ENCODE measurements at places on chromosomes 13 and 19.
A peak's percentile ranks its signal among the peaks of the same experiment; 100 is the strongest.

- DNase-seq = no peak
Measured at GRCh38 chr19:35543280-35544109, 1.9 kb upstream of the TMEM147 start.

GRCh38 chr19:16614941-16615340 is 13.1 kb downstream of the MED26 start:
- DNase-seq = no peak

DNA sequence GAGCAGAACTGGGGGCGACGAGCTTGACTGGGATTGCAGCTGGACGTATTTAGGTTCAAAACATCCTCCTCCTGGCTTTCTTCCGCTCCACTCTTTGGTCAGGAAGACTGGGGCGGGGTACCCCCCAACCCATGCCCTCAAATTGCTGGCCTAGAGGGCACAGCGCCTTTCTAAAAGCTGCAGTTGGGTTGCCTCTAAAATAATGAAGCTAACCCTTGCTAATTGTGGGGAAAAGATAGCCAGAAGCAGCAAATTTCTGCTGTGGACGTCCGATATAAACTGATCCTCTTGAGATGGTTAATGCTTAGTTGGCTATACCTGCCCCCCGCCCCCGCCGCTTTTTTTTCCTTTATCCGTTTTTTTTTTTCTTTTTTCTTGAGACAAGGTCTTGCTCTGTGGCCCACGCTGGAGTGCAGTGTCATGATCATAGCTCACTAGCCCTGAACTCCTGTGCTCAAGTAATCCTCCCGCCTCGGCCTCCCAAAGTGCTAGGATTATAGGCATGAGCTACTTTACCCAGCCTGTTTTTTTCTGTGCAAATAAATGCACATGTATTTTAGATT is 754 bp upstream of the CHERP start:
- DNase-seq = peak; percentile 62

GRCh38 chr13:44797685-44798084 is 191.6 kb downstream of the NUFIP1 start:
- no peak for DNase-seq

- peak; percentile 42 for DNase-seq
Measured at GRCh38 chr13:25281193-25281934, 5.9 kb downstream of the MTMR6 start.

DNA sequence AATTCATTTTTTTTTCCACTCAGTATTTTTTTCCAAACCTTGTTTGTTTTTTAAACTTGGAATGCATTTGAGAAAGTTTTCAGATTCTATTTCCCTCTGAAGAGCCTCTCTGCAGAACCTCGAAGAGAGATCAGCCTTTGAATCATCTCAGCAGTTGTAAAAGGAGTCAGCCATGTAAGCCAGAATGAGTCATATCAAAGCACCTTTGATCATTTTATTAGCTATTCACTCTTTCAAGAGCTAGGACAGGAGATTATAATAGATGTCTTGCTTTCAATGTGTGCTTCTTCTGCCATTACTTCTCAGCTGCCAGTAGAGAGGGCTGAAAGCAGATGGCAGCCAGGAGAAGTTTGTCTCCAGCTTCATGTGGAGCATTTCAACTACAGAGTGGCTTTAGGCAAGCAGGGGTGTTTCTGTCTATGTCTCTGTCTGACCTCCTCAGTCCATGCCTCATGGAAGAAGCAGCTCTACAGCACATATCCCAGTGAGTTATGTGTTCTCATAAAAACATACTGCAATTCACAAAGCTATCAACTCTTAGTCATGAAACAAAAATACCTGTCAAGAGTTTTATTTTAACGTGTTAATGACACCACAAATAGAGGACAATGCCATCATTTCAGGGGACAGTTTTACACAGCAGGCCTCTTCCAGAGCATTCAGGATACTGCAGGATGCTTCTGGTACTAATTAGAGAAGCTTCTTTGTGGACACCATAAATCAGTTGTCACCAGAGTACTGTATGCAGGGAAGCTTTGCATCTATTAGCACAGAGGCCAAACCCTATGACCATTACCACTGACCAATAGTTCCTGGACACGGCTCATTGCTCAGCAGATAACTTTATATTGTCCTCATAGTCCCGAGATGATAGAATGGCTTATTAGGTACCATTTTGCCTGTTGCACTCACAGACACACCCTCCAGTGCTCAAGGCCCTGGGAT is 94.3 kb downstream of the NHLRC3 start:
- DNase-seq = no peak

DNA sequence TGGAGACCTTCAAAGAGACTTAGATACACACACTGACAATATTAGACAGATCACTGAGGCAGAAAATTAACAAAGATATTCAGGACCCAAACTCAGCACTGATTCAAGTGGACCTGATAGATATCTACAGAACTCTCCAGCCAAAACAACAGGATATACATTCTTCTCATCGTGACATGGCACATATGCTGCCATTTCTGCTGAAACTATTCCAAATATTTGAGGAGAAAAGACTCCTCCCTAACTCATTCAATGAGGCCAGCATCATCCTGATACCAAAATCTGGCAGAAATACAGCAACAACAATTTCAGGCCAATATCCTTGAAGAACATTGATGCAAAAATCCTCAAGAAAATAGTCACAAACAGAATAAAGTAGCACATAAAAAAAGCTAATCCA is 53.3 kb downstream of the TRPC4 start:
- DNase-seq = no peak

DNA sequence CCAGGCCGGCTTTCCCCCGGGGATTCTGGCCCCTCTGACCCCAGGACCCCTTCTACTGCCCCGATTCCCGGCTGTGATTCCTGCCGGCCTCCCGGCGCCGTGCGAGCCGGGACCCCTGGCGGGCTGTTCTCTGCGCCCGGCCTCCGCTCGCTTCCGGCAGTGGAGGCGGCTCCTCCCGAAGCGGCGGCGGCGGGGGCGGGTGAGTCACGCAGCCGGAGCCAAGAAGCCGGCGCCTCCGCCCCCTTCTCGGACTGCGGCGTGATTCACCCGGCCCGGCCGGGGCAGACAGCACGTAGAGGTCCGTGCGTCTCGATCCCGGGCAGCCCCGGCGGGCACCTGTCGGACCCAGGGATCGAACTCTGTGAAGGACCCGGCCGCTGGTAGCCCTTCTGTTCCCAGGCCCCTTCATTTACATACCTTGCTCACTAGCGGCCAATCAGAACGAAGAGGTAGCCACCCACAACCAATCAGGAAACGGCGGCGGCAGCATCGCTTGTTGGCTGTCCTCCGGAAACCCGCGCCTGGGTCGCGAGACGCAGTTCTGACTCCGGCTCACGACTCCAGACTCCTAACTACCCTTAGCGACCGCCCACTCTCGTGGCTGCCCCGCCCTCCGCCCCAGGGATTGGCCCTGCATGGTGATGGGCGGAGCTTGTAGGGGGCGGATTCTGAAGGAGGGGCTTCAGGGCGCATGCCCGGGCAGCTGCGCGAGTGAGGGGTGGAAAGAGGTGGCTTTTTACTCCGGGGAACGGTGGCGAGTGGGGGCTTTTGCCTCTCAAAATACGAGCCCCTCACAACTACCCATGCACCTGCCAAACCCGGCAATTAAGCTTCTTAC is at the start of gene SERTAD1:
Gene SERTAD1, minus strand, starts transcription at position 543 of the 838 bp plus-strand sequence. CDS start 2,446 bp downstream, outside the sequence.
- DNase-seq = peak; percentile 100

DNA sequence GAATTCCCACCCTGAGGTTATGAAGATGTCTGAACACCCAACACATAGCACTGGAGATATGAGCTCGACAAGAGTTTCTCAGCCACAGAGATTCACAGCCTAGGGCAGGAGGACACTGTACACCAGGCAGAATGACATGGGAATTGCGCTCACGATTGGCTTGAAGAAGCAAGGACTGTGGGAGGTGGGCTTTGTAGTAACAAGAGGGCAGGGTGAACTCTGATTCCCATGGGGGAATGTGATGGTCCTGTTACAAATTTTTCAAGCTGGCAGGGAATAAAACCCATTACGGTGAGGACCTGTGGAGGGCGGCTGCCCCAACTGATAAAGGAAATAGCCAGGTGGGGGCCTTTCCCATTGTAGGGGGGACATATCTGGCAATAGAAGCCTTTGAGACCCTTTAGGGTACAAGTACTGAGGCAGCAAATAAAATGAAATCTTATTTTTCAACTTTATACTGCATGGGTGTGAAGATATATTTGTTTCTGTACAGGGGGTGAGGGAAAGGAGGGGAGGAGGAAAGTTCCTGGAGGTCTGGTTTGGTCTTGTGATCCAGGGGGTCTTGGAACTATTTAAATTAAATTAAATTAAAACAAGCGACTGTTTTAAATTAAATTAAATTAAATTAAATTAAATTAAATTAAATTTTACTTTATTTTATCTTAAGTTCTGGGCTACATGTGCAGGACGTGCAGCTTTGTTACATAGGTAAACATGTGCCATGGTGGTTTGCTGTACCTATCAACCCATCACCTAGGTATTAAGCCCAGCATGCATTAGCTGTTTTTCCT is 7.0 kb downstream of the KLK3 start:
- DNase-seq = no peak

GRCh38 chr19:16446724-16447368 is 24.9 kb downstream of the EPS15L1 start:
- DNase-seq = peak; percentile 95

GRCh38 chr13:97564956-97565355 is 131.0 kb downstream of the RAP2A start:
- no peak for DNase-seq

DNA sequence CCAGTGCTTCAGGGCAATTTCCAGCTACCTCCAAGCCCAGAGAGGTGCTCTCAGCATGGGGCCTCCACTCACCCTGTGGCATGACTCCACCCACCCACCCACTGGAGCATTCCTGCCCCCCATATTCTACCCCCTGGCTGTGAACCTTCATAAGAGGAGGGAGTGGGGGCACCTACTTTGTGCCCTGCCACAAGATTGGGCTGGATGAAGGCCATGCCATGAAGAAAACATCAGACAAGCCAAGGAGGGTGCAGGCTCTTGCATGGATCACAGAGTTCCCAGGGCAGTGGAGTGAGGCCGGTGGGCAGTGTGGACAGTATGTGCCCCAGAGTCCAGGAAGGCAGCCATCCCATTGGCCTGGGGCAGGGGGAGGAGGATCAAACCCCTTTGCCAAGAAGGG is 97.8 kb downstream of the UQCRFS1 start:
- no peak for DNase-seq

DNA sequence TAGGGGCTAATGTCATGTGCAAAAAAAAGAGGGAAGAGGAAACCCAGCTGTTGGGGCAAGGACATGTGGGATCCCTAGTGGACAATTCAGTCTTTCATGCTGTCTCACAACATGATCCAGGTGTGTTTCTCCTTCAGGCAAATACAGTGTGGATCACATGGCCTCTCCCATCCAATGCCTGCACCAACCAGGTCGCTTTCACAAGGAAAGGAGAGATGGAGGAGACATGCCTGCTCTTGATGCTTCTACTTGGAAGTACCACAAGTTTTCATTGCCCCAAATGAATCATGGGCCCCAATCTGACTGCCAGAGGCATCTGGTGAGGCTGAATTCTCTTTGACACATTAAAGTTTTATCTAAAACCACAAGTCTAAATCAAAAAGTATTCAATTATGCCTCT is 82.1 kb downstream of the DLEU7 start:
- DNase-seq = no peak

DNA sequence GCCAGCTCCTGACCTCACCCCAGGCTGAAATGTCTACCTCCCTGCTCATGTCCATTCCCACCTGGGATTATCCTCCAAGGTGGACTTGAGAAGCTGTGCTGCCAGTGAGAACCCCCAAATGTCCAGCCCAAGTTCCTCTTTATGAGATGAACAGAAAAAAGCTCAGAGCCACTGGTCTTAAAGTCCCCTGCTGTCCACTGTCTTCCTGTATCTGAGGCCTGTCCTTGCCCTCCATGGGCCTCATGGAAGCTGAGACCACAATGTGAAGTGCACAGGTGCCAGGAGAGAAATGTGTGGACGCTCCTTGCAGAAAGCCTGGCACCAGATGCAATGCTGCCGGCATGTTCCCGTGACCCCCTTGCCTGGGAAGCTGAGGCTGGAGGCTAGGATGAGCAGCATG is 3.3 kb upstream of the AMER2 start:
- no peak for DNase-seq

DNA sequence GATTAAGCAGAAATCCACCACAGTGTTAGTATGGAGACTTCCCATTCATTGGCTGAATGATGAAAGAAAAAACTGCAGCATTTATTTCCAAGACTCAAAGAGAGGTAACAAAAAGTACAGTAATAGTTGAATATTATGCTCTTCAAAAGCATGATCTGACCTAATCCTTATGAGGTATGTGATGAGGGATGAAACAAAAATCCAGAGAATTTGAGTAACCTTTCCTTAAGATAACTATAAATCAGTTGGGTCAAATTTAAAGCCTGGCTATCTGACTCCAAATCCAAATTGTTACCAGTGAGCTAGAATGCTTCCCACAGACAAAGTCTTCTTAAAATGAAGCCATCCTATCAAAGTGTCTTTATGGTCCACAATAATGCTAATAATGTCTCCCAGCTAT is 38.1 kb downstream of the NUFIP1 start:
- DNase-seq = no peak

GRCh38 chr13:85241060-85241459 is 558.2 kb downstream of the SLITRK6 start:
- DNase-seq = no peak

DNA sequence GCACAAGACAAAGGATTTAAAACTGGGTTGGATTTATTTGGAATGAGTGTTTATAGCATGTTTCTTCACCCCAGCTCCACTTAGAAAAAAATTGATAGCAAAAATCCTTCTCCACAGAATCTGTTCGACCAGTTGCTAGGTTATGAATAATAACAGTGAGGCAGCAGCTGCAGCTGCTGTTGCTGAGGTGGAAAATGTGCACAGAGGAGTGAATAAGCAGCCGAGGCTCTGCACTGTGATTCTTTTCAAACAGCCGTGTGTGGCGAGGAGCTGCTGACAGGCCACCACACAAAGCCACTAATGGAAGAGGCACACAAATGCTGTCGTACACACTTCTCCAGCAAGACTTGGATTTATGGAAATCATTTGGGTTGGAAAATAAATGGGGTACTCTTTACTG is 6.4 kb upstream of the RASL11A start:
- DNase-seq = no peak

DNA sequence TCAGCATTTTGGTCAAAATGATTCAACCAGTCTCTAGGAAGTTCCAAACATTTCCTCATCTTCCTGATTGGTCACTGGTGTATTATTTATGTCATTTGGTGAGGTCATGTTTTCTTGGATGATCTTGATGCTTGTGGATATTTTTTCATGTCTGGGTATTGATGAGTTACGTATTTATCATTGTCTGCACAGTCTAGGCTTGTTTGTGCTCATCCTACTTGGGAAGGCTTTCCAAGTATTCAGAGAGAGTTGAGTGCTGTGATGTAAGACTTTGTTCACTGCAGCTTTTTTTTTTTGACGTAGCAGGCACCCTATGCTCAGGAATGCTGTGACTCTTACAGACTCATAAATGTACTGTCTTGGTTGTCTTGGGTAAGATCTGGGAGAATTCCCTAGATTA is 509.5 kb downstream of the SLITRK1 start:
- no peak for DNase-seq

Measured in hematopoietic multipotent progenitor cell treated with erythropoietin and hydrocortisone succinate and interleukin-3 and kit ligand, for 6 days (in vitro differentiated cells).